CD4-positive, alpha-beta T cell treated with Interleukin-15 for 4 hours (primary cell): ENCODE measurements at places on chromosomes 2 and 18.

DNA sequence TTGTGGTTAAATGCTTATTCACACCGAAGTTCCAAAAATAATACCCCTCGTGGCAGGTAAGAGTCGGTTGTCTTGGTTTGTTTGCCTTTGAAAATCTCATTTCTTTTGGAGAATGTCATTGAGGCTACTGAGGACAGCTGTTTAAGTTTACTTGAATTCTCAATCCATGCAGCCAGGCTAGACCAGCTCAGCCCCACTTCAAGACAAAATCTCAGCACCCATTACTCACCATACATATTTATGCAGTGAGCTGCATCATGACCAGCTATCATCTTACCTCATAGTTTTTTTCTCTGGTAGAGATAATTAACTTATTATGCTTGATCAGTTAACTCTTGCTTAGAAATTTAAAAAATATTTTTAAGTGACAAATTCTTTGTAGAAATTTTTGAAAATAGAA, 115.9 kb downstream of the HAUS1 start:
- DNase-seq, result no peak

GRCh38 chr2:128317181-128317898, 1.3 kb downstream of the HS6ST1 start:
- DNase-seq, result no peak

GRCh38 chr2:49219741-49220140, 65.4 kb upstream of the FSHR start:
- no peak for DNase-seq

DNA sequence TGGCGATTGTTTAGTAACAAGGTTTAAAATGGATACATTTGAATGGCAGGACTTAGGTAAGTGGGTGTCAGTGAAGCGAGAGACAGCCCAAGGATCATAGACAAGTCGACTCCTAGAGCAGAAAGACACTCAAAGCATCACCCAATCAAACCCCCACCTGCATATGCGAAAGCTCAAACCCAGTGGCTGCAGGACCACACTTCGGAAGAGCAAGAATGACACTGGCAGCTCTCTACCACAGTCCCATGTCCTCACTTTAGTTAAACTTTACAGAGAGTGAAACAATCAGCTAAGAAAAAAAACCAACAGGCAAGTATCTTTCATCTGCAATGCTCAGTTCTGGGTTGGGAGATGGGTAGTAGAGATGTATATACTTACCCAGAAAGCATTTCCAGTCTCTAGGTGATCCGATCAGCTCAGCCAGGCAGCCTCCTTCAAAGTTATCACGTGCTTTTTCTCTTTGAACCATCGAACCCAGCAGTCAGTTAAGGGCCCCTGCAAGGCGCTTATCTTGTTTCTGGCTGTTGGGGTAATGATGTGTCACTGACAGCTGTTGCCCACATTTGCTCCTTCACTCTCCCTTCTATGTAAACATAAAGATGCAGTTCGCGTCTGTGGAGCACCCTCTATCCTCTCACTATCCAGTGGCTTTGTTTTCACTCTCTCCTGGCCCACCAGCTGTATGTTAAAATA, 357.5 kb upstream of the ID2 start:
- no peak for DNase-seq

GRCh38 chr2:38466876-38467767, 90.0 kb upstream of the ATL2 start:
- DNase-seq, result no peak

DNA sequence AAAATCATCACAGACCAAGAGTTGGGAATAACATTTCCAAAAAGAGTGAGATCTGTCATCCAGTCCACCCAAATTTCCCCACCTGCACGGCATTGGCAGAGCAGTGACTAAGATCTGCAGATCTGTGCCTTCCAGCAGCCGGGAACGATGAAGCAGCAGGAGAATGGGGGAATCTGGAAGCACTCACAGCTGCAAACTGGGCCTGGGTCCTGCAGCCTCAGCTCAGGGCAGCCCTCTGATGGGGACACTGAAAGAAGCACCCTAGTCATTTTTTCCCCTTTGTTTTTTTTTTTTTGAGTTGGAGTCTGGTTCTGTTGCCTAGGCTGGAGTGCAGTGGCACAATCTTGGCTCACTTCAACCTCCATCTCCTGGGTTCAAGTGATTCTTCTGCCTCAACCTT, 4.4 kb upstream of the SAG start:
- no peak for DNase-seq

GRCh38 chr2:52936029-52936428, 831.6 kb upstream of the CHAC2 start:
- no peak for DNase-seq

GRCh38 chr2:118834440-118834810, 13.0 kb downstream of the EN1 start:
- no peak for DNase-seq

DNA sequence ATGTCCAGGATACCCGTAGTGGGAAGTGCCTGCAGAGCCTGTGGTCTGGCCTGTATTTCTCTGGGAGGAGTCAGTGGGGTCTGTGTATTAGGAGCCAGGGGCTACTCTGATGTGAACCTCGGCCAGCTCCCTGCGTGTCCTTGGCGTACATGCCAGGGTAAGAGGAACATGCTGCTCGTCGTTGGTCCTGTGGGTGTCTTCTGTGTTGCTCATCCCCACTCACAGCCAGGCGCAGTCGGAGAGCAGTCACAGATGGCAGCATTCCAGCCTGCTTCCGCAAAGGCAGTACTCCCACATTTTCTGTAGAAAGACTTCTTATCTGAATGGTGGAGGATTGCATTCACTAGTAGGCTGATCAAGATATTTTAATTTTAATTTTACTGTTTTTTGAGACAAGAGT, 84.9 kb downstream of the DGKD start:
- no peak for DNase-seq

- no peak for DNase-seq
Observed at GRCh38 chr18:74511823-74512222, 15.7 kb downstream of the CNDP2 start.

- DNase-seq, result peak; percentile 49
Observed at GRCh38 chr18:69897397-69898108, 50.1 kb downstream of the CD226 start.

DNA sequence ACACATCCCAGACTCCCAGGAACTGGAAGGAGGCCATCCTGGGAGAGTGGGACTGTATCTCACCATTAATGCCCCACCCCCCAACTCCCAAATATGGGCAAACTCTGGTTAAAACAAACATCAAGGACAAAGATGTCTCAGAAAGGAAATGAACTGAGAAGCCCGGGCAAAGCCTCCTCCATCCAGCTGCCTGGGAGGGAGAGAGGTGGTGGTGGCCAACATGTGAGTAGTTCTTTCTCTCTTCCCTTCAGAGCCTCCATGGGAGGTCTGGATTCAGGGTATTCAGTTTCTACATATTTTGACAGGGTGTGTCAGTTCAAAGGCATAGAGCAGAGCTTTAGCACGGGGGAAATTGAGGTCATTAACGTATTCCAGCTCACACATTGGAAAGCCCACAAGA, 57.5 kb downstream of the CXCR4 start:
- no peak for DNase-seq

DNA sequence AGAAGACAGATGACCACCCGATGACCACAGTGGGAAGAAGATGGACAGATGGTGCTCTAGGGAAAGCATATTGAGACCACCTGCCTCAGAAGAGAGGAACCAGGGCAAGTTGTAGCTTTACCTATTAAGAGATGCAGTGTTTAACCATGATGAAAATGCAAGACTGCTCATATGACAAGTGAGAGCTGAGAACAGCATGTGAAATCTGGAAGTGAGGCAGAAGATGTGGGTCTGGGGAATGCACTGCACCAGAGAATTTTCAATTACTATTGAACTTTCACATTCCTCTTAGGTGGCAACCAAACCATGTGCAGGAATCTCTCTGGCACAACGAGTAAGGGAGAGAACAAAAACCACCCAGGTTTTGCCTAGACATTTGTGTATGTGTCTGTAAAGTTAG, 184.8 kb upstream of the CRIM1 start:
- no peak for DNase-seq

GRCh38 chr18:77457681-77458080, 208.0 kb downstream of the GALR1 start:
- DNase-seq, result no peak

DNA sequence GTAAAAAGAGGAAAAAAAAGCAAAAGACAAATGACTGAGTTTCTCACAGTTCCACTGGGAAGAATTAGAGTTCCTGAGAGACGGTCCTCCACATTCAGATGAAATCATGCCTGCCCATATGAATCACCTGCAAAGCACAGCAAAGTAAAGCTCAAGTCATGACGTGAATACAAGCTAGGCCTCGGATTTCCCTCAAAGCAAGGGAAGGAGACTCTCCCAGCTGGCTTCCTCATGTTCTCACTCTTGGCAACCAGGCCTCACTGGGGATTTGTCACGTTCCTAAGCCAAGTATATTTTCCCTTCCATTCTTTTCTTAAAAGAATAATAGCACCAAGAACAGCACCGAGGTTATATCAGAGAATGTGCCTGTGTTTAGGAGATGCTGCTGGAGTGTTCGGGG, 47.0 kb downstream of the CYP27C1 start:
- no peak for DNase-seq

DNA sequence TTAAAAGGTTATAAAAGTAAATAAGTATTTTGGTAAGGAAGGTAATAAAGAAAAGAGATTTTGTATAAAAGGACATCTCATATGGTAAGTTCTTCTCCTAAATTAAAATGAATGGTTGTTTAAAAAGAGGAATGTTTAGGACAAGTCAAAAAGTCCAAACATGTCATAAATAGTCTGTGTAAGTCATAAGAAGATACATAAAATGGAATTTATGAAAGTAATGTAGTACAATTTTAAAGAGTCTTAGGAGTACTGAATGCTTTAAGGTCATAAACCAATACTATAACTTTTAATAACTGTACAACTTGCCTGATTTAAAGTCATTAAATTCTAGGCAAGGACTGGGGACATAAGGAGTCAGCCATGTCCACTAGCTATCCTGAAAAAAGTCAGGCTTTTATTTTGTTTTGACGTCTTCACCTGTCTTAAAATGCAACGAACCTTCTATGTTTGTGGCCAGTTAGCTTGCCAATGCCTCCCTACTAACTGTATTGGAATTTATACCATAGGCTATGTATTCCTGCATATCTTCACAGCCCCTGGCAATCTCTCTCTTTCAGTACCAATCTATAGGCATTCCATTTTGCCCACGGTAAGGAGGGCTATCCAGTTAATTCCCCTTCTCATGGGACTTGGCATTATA, 312.3 kb upstream of the LRRTM4 start:
- no peak for DNase-seq

DNA sequence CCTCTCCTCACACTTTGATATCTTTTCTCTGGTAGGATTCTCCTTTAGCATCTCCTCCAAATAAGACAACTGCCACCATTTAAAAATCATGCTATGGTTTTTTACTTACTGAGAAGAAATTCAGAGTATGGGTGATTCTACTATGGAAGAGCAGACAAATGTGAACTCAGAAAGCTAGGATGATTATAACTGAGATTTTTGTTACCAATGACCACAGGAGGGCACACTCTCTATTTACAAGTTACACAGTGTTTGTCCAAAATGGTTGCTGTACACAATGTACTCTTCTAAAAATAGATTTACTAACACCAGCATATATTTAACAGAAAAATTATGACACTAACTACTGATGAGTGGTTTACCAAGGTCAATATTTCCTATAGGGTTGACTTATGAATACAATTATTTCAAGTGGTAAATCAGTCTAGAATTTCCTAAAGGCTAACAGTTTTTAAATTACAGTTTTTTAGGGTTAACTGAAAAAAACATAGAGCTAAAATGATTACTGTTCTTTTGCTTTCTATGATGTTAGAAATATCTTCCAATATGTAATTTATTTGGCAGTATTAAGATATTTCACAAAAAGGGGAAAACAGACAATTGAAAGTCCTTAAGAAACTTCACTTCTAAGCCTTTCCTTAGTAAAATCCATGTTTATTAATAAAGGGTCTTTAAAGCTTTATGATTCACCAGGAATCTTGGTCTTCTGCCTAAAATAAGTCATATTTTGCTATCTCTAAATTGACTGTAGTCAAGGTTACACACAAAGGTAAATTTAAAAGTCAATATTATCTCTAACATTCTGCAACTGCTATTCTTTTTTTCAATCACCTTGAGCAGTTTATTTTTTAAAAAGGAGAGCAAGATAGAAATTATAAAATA, 57.2 kb downstream of the MAP4K3 start:
- no peak for DNase-seq

GRCh38 chr18:50011813-50012435, 183.0 kb downstream of the MYO5B start:
- DNase-seq, result no peak

DNA sequence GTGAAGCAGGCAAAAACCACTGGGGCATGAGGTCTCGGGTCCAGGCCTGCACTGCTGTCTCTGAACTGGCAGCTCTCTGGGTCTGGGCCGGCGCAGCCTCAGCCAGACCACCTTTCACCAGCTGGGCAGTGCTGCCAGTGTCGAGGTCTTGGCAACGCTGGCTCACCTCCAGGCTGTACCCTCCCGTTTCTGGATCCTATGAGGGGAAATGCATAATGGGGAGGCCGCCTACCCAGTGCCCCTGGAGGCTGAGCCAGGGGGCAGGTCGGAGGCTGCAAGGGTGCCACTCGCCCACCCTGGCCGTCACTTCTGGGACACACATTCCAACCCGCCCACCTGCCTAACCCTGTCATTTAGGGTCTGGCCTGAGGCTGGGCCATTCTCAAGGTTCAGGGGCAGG, 24.6 kb downstream of the KIF1A start:
- DNase-seq, result no peak

- DNase-seq, result peak; percentile 30
Observed at GRCh38 chr2:24824966-24825882, 32.0 kb downstream of the CENPO start.

DNA sequence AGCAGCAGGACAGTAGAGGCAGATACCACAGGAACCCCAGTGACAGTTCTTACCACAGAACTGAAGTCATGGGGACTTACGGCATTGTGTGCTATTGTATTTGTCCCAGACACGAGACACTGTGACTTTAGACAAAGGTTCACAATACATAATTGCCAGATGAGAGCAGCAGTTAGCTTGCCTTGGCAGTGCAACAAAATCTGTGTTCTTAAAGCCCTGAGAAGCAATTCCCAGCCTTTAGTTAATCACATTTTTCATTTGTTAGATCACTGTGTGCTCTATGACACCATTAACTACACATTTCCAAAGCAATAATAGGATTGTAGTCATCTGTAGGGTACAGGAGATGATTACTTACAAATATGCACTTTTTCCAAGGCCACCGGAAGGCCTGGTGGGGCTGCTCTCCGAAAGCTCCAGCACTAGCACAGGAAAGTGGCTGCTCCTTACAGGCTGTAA, 97.5 kb upstream of the LDLRAD4 start:
- no peak for DNase-seq

DNA sequence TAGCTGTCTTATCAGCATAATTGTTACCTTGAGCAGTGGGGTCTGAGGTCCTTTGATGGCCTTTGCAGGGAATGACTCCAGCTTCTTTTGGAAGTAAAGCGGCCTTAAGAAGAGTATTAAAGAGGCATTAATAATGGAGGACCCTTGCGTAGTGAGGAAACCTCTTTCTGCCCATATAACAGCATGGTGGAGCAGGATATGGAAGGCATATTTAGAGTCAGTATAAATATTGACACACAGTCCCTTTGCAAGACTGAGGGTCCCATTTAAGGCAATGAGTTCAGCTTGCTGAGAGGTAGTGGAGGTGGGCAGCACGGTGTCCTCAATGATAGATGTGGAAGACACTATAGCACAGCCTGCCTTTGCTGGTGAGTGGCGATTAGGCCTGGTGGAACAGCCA, 32.7 kb downstream of the NCL start:
- no peak for DNase-seq
